ENCODE measurements at places on chromosomes 11 and 22.

- DNase-seq: no peak
Observed at GRCh38 chr11:44992774-44993173, 42.1 kb upstream of the TP53I11 start.

DNA sequence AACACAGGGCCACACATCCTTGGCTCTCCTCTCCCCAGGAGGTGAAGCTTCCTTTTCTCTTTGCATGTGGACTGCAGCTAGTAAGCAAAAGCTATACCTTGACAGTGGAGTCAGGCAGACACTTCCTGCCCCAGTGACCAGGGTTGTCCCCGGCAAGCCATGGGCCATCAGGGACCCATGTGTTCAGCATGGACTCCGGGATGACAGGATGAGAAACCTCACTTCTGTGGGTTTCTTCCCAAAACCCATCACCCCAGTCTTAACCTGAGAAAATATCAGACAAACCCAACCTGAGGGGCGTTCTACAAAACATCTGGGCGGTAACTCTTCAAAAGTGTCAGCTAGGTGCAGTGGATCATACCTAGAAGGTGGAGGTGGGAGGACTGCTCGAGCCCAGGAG is 40.2 kb downstream of the GNB1L start:
- no peak for DNase-seq

- DNase-seq: no peak
Observed at GRCh38 chr22:29630987-29631386, 27.6 kb downstream of the NF2 start.

DNA sequence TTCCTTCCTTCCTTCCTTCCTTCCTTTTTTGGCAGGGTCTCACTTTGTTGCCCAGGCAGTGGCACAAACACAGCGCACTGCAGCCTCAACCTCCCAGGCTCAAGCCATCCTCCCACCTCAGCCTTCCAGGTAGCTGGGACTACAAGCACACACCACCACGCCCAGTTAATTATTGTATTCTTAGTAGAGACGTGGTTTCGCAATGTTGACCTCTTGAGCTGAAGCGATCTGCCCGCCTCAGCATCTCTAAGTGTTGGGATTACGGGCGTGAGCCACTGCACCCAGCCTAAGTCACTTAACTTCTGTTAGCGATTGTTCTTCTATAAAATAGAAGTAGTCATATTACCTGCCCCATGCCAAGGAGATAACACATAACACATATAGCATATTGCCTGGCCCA is 2.8 kb upstream of the SYTL2 start:
- no peak for DNase-seq

GRCh38 chr11:76424379-76424778 is 20.4 kb upstream of the EMSY start:
- DNase-seq: no peak

- no peak for DNase-seq
Observed at GRCh38 chr11:71252269-71252769, at the start of gene SHANK2. Gene SHANK2 (minus strand): TSS chr11:71252577. CDS start chr11:71147326, 105,251 bp downstream.

DNA sequence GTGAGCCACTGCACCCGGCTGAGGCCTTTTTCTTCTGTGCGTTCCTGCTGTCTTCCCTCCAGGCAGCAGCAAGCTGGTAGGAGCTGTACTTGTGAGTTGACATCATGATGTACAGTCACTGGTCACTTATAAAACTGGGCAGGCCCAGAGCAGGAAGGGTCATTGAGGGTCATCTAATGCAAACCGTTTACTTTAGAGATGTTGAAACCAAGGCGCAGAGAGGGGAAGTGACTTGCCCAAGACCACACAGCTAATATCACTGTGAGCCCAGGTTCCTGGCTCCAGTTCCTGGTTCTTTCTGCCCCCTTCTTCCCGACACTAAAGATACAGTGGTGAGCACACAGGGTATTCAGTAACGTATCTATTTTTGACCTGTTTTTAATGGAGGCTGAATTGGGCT is 27.3 kb downstream of the PTPRJ start:
- no peak for DNase-seq

DNA sequence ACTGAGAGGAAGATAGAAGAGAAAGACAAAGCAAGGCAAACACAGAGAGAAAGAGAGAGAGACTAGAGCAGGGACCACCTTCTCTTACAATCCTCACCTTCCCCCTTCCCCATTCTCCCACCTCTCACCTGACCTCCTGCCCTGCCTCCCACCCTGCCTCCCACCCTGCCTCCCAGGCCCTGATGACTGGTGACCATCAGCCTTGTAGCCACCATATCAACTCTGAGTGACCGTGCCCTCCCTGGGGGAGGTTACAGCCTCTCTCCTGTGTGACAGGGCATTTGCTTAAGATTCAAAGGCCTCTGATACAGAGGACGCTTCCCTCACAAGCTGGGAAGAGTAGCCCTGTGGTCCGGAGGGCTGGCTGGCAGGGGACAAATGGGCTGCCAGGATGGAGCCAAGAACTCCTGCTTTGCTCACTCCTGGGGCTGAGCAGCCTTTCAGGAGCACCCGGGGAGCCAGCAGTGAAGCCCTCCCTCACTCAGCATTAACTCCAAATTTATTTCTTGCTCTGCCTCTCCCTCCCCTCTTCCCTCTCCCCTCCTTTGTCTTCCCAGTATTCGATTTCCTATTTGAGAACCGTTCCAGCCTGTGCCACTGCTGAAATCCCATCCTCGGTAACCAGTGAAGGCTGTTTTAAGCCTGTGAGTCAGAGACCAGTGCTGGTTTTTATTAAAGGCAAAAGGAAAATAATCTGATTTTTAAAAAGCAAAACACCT is 125.2 kb upstream of the SYT13 start:
- DNase-seq: no peak

DNA sequence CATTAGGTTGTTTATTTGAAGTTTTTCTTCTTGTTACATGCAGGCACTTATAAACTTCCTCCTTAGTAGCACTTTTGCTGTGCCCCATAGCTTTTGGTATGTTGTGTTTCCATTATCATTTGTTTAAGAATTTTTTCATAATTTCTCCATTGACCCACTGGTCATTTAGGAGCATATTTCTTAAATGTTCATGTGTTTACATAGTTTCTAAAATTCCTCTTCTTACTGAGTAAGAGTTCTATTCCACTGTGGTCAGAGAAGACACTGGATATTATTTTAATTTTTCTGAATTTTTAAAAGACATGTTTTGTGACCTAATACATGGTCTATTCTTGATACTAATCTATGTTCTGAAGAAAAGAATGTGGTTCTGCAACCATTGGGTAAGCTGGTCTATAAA is 333.0 kb downstream of the DDX10 start:
- DNase-seq: no peak

- DNase-seq: no peak
Observed at GRCh38 chr11:75823946-75824345, 8.9 kb downstream of the UVRAG start.

DNA sequence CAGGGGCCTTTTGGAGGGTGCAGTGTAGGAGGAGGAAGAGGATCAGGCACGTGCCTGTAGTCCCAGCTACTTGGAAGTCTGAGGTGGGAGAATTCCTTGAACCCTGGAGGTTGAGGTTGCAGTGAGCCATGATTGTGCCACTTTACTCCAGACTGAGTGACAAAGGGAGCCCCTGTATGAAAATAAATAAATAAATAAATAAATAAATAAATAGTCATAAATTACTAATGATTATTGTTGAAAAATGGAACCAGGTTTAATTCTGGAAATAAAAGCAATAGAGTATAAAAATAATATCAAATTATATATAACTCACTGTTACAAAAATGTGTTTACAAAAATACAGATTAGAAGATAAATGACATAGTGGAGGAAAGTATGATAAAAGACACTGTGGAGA is 37.9 kb downstream of the GRIA4 start:
- no peak for DNase-seq

DNA sequence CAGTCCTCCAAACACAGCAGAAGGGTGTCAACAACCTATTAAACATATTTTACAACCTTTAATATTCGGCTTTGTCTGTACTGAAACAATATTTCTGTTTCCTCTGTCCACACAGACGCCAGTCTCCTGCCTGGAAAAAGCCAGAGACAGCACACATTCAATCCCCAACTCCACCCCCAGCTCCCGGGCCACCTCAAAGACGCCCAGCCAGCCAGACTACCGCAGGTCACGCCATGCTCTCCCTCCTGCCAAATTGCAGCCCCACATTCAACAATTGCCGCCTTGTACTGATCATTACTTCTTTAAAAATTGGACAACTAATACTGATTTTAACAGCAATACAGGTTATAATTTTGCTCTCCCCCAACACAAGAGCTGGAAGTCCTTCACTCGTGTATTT is 1.2 kb downstream of the SERGEF start:
- DNase-seq: no peak

DNA sequence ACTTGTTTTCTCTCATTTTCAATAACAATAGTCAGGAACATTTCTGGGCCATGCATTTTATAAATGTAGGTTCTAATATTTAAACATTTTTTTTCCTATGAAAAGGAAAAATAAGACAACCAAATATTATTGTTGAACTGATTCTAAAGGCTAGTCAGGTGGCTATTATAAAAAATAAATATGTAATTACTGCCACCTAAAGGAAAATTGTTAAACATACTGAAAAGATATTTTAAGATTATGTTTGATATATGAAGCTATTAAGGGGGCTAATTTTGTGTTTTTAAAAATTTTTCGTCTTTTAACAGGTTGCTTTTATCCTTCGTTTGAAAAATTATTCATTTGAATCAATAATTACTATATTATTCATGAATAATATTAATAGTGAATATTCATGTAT is 62.2 kb upstream of the FDX1 start:
- no peak for DNase-seq

DNA sequence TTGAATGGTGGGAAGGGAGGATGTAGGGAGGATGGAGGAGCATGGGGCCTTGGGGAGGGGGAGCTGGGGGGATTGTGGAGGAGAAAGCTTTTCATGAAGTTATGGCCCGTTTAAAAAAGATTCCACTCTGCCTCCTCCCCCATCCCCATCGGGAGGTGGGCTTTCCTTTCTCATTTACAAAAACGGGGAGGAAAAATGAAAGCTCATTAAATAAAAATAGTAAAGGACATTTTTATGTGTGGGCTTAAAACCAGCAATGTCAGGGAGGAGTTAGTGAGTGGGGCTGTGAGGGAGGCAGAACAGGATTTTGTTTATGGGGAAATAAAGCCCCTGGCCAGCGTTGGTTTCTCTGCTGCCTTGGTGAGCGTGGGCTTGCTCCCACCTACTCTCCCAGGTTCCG is 83.2 kb downstream of the ZBTB16 start:
- DNase-seq: no peak

Data from stimulated activated CD4-positive, alpha-beta T cell treated with anti-CD3 and anti-CD28 coated beads, Interleukin-15, amount 100 ng/mL, for 48 hours (primary cell).